ENCODE measurements at places on chromosomes 12 and 14.
A peak's percentile ranks its signal among the peaks of the same experiment; 100 is the strongest.

GRCh38 chr12:104740668-104741067 lies 217.4 kb downstream of the SLC41A2 start:
- DNase-seq, result peak; percentile 78

DNA sequence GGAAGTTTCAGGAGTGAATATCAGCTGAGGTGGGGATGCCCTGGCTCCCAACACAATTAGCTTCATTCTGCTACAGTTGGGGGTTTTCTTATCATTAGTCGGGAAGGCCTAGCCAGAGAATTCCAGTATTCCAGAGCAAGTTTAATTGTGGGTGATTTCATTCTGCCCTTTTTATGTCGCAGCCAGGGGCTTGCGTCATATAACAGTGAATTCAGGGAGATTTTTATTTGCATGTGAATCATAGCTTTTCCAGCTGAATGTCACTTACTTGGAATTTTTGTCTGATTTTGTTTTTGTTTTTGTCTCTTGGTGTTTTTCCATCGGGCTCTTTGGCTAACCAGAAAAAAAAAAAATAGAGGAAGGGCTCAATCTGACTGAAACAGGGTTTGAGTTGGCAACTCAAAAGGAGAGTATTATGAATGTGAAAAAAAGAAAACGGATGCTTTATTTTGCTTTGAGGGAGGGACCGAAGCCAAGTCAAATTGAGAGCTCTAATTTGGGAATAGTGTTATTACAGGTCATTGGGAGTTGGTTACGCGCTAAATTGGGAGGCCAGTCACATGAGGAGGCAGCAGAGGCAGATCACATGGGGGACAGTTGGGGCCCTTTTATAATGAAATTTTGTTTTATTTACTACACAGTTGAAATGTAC lies 119.4 kb downstream of the SAMD4A start:
- DNase-seq, result no peak

GRCh38 chr14:102492531-102492910 lies 17.1 kb downstream of the ANKRD9 start:
- DNase-seq, result no peak

DNA sequence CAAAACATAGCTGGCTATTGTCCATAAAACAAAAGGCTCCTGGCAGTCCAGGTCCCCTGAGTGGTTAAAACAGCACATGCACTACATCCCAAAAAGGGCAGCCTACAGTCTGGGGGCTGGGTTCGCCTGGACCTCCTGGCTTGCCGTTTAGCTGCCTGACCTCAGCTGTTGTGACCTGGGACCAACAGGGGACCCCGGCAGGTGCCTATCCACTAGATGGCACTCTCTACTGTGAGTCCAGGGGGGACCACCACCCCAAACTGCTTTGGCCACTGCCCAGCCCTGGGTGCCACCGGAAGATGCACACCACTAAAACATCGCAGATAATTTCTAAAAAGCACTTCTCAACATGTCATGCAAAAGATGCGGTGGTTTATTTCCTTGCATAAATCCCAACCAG lies 2.9 kb upstream of the RTL1 start:
- peak; percentile 20 for DNase-seq

DNA sequence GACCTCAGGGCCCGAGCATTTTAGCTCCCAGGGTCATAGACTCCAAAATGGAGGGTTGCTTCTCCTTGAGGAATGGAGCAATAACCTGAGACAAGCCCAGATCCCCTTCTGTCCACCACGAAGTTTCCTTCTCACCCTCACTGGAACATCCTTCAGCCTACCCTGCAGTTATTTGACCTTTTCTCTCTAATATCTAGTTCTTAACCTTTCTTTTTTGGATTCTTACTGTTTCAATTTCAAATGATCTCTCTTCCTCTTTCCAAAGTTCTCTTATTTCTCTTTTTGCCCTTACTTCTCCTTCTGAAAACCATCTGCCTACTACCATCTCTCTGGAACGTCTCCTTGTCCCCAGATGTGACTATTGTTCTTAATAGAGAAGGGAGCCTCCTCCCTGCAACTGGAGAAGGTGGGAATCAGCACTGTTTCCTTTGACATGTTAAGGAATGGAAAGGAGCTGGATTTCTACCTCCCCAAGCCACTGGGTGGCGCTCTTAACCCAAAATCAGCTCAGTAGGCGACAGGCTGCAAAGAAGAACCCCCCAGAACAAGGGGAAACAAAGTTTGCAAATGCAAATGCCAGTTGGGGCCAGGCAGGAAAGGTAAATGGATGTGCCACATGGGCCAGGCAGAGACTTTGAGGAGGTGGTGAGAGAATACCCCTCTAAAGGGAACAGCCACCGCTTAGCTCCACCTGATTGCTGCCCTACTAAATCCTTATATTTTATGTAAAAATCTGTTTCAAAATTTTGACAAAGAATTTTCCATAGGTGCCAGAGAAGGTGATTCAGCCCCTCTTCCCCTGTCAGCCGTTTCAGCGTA lies 22.4 kb upstream of the PDE1B start:
- peak; percentile 30 for DNase-seq

GRCh38 chr12:125175576-125175975 lies 110.3 kb downstream of the AACS start:
- DNase-seq, result no peak

- DNase-seq, result no peak
Measured at GRCh38 chr12:54052438-54053002, 1.1 kb upstream of the HOXC4 start.

DNA sequence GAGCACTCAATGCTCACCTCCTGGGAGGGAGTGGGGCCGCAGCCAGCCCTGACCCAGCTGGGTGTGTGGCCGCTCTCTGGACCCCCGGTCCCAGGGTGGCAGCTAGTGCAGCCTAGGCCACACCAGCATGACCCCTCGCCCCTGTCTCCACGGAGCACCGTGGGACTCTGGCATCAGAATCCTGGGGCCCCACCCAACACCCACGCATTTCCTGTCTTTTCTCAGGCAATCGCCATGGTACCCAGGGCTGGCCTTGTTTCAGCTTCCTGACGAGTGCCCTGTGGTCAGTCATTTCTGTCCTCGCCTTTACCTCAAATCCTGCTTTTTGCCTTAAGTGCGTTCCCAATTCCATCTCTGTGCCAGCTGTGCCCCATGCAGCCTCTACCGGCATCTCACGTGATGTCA lies 15.9 kb downstream of the PACS2 start:
- DNase-seq, result no peak

DNA sequence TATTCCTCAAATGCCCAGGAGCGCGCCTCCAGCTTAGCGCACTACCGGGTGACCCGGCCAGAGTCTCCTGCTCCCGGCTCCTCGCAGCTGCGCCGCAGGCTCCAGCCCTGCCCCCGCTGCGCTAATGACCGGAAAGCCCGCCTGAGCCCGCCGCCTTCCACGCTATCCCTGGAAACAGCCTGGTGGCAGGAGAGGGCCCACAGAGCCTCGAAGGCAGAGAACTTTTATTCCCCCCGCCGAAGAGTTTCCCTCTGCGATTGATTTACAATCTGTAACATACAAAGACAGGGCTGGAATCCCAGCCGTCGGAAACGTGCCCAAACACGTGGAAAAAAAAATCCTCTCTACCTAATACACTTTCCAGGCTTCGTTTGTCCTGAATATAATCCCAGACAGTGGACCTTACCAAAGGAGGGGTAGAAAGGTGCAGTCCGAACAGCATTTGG lies 1.5 kb downstream of the COL2A1 start:
- DNase-seq, result no peak

DNA sequence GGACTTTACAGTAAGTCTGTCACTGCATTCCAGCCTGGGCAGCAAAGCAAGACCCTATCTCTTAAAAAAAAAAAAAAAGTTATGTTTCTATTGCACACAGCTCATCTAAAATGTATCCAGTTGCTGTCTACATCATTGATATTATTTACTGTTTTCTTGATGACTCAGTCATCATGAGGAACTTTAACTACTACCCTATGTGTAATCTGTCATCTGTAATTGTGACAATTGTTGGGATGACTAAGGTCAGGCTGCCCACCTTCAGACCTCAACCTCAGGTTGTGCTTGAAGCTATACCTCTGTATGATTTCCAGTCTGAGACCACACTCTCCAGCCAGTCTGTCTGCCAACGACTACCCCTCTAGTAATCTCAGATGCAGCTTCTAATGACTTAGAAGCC lies 15.3 kb downstream of the PPP1R13B start:
- DNase-seq, result no peak

DNA sequence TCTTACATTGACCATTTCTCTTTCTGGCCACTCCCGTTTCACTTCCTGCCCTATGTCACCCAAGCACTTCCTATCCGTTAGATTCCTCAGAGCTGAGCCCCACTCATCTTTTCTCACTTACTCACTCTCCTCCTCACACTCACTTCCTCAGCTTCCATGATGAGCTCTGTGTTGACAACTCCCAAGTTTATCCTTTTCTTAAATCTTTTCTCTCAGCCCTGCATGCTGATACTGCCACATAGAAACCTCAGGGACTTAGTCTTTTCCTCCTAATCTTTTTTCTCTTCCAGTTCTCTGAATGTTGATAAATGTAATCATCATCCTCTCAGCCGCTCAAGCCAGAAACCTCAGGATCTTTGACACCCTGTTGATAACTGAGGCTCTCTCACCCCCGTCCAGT lies 99.6 kb downstream of the ANO6 start:
- DNase-seq, result no peak

- no peak for DNase-seq
Measured at GRCh38 chr14:33510063-33510481, 440.8 kb downstream of the EGLN3 start.

DNA sequence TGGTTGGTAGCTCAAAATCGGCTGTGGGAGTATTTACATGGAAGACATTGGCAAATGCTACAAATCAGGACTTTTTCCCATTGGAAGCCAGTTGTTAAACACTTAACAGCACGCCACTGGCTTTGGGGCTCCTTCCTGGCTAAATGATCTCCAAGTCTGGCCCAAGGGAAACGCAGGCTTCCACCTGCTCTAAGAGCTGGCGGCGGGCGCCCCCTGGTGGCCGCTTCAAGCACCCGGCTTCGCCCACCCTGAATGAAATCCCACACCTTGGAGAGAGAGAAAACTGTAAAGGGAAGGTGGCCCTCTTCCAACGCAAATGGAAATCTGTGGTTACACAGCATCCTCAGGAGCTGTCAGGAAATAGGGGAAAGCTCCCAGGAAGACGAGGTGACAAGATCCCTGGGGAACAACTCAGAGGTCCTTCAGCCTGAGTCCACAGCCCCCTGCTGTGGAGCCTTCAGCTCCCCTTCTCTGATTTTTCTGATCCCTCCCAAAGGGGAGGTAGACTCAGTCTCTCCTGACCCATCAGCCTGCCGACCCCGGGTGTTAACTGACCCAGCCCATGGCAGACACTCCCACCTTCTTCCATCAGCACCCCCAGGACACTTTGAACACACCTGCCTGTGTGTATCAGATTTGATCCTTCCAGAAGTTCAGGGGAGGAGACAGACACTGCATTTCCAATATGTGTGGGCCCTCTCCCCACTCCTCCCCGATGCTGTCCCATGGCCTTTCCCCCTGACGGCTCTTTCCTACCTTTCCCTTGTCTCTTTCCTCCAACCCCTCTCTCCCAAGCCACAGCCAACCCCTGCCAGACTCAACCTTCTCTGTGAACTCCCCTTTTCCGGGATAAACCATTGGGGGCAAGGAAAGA lies 15.4 kb downstream of the SELPLG start:
- DNase-seq, result peak; percentile 82

DNA sequence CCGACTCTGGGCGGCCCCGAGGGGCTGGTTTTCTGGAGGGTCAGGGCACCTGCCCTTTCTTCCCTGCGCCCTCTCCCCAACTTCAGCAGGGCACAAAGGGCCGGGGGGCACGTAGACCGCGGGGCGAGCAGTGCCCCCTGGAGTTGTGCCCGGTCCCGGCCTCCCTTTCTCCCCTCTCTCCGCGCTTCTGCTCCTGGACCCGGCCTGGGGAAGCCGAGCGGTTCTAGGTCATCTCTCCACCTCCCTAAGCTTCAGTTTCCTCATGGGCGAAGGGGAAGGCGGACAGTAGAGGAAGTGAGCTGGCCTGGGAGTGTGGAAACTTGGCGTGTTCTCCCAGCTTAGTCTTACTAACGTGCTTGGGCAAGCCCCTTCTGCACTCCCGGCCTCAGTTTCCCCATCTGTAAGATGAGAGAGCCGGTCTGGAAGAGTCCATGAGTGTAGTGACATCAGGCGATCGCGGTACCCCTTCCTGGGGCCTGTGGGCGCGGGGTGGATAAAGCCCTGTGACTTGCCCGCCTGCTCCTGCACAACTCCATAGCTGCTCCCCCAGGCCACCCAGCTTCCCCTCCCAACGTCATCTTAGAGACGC lies 158.6 kb upstream of the PARP11 start:
- DNase-seq, result no peak

DNA sequence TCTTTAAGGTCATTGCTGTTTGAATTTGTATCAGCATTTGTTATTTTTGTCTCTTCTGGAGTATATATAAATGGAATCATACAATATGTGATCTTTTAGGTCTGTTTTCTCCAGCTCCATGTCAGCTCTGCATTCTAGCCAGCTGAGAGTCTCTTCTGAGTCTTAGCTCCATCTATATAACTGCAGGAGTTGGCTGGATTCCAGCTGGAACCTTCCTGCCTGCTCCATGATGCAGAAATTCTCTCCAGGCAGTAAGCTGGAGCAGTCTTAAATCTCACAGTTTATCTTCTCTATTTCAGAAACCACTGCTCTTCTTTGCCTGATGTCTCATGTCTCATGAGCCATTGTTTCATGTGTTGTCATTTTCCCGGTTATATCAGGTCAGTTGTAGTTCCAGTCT lies 827.6 kb downstream of the NRXN3 start:
- DNase-seq, result no peak

GRCh38 chr14:89810101-89810500 lies 144.4 kb downstream of the EFCAB11 start:
- no peak for DNase-seq

DNA sequence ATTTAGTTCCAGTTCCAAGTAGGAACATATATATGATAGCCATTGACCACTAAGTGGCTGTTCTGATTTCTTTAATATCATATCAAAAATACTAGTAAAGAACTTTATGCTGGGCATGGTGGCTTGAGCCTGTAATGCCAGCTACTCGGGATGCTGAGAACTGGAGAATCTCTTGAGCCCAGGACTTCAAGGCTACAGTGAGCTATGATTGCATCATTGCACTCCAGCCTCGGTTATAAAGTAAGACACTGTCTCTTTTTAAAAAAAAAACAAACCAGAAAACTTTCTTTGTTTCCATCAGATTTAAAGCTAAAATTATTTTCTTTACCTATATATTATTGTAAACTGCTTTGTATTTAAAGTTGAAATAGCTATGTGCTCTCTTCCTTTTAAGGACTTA lies 127.0 kb downstream of the SCAF11 start:
- no peak for DNase-seq

- DNase-seq, result peak; percentile 36
Measured at GRCh38 chr14:96895658-96896271, 98.6 kb downstream of the VRK1 start.

All from GM10248 (cell line).